Left ventricle myocardium inferior (tissue), 1 donor: ENCODE measurements at places on chromosomes 7 and 10. TPM values are rescaled to one million over a fixed set of nuclear protein-coding genes. Genes with fewer than 3 reads are reported as not detected.

ZNF25 gene
- total RNA-seq: 17.8 TPM

DNA sequence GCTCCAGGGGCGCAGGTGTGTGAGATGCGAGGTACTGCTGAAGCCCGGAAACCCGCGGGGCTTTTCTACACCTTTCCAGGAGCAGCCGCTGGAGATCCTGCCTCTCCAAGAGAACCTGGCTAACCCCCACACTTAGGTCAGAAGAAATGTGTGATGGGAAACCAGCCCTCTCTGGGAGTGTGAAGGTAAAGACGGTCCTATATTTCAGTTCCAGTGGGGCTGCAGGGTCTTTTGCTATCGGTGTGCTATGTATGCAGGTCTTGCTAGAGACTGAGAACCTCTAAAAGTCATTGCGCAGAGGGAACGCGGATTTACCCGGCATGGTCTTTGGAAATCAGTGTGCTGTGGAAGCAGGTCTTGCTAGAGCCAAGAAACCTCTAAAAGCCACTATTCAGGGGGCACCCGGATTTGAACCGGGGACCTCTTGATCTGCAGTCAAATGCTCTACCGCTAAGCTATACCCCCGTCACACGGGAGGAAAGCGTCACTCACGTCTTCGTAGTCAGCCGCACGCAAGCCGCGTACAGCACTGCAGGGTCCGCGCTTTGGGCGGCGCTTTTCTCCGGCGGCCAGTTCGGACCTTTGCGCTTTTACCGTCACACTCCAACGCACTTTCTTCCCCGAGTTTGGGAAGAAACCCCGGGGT is 46.0 kb downstream of the ZNF777 start:
- peak; percentile 61 for DNase-seq

DNA sequence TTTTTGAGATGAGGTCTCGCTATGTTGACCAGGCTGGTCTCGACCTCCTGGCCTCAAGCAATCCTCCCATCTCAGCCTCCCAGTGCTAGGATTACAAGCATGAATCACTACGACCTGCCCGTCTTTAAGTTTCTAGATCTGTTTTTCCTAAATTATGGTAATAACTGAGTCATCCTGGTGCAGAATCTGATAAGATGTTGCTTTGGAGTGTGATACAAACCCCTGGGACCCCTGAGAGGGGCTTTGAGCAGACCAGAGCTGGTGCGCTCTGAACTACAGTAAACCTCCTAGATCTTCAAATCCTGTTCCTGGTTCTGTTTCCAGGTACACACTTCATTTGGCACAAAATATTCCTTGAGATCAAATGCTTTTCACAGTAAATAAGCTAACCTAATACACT is 34.2 kb downstream of the RPP38 start:
- DNase-seq: no peak

DNA sequence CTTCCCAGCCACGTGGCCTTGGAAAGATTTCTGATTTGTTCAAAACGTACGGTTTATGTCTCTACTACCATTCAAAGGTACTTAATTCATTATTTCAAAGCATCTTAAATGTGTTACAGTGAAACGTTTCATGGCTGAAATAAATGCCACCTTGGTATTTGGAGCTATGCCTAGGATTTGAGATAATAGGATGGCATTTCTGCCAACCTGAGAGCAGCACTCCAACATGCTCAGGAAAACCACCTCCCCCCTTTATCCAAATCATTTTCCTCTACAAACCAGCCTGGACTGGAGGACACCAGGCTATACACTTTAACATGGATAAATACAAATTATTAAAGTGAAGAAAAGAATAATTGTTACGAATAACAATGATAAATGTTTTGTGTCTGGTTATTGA is 260.9 kb downstream of the ZMYND11 start:
- no peak for DNase-seq

- no peak for DNase-seq
These were observed 153.3 kb downstream of the STK31 start for GRCh38 chr7:23863209-23863787.

LIPN gene
- not detected for total RNA-seq

DNA sequence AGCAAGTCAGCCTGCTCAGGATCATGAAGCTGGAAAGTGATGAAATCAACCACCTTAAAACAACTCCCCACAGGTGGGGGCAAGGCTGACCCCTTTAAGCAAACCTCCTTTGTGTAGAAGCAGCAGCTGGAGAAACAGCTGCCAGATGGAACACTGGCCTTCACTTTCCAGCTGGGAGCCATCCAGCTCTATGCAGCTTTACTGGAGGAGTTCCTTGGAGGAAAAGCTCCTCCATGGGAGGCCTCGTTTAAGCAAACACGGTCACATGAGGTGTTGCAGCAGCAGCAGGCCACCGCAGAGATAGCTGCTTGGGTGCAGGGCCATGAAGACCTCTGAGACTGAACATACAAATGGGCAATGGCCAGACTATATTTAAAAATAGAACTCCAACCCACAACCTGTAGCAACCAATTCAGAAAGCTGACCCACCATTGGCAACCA is 13.0 kb upstream of the DLG5 start:
- peak; percentile 30 for DNase-seq

DNA sequence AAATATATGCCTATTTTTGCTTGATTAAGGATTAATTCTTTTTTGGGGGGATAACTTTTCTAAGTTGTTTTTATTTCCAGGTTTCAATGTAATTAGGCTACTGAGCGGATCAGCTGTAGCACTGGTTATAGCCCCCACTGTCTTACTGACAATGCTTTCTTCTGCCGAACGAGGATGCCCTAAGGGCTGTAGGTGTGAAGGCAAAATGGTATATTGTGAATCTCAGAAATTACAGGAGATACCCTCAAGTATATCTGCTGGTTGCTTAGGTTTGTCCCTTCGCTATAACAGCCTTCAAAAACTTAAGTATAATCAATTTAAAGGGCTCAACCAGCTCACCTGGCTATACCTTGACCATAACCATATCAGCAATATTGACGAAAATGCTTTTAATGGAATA is 1.0 kb downstream of the LRRTM3 start:
- no peak for DNase-seq

- DNase-seq: peak; percentile 52
These were observed 73.1 kb upstream of the UCN3 start for GRCh38 chr10:5291501-5292195.

DNA sequence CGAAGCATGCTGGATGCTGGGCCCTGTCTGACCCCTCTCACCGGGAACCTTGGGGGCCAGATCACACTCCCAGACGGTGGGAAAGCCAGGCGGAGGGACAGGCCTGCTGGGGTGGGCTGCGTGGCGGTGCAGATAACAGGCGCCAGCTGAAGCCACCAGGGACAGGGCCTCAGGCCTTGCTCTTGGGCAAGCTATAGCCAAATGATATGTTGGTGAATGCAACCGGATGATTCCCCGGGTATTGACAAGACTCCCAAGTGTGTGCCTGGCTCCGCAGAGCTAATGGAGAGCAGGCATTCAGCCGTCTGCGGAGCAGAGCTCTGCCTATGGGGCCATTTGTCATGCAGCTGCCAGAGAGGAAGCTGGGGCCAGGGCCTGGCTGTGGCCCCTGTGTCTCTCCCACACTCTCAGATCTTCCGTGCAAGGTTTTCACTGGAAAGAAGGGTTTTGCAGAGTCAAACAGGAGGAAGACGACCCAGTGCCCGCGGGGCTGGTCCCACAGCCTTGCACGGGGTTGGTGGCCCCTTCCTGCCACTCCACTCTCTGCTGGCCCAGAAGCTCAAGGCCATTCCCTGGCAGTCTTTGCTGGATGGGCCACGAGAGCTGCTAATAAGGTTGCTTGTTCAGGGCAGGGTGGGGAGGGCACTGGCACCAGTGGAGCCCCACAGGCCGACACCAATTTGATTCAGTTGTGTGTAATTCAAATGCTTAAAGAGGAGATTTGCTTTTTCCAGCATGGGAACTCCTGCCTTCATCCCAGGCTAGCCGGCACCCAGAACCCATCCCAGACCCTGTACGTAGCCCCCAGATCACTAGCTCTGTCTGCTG is 91.8 kb downstream of the PRKAG2 start:
- no peak for DNase-seq

GRCh38 chr7:150902078-150903033 is 50.0 kb downstream of the AOC1 start:
- DNase-seq: no peak

- no peak for DNase-seq
These were observed 511.2 kb upstream of the KLF6 start for GRCh38 chr10:4296161-4296560.

DNA sequence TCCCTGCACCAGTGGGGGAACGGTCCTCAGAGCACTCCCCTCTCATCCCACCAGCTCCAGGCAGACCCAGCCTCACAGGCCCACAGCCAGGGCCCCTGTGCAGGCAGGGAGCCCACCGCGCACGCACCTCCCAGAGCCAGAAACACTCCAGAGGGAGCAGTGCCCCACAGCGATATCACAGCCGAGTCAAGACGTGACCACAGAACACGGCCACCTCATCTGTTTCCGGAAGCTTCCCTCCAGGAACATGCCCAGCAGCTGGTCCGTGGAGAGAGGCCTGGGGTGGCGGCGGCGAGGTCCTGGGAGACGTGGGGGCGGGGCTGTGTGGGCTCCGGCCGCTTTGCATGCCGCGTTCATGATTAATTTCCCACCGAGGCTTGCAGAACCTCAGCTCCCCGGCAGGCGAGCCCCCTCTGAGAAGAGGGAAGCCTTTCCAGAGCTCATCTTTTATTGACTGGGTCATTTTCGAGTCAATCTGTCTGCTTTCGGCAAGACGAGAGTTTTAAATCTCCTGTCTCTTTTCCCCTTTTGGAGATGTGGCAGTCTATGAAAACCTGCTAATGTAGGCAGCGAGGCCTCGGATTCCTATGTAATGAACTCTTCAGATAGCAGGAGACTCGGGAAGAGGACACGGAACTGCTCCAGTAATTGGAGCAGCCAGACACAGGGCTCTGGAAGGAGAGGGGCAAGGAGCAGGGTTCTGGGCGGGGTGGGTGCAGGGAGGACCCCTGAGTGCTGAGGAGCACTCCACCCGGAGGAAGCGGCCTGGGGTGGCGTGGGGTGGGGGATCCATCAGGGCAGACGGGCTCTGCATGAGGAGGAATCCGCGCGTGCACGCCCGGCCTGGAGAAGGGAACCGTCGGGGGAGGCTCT is 242.8 kb downstream of the ELFN1 start:
- peak; percentile 56 for DNase-seq
